ENCODE measurements at places on chromosomes 12 and 14. TPM values are rescaled to one million over a fixed set of nuclear protein-coding genes. Genes with fewer than 3 reads are reported as not detected.

- H3K27me3 ChIP-seq: peaks cover 6% of the 10 kb centered on the region
- H3K4me3 ChIP-seq: no peak overlapping the region
- H3K27ac ChIP-seq: no peak overlapping the region
- no peaks in the 10 kb centered on the region for H3K4me1 ChIP-seq
- DNase-seq: no peak
Observed at GRCh38 chr12:41452838-41453407, 264.8 kb downstream of the PDZRN4 start.

- H3K27ac ChIP-seq: no peak overlapping the region
- no peak overlapping the region for H3K4me3 ChIP-seq
- H3K36me3 ChIP-seq: no peaks in the 10 kb centered on the region
- H3K4me1 ChIP-seq: peaks cover 14% of the 10 kb centered on the region
- H3K27me3 ChIP-seq: no peaks in the 10 kb centered on the region
- DNase-seq: peak; percentile 54
Observed at GRCh38 chr14:33393231-33393894, 454.7 kb downstream of the NPAS3 start.

Gene CCDC196
- not detected for total RNA-seq

DNA sequence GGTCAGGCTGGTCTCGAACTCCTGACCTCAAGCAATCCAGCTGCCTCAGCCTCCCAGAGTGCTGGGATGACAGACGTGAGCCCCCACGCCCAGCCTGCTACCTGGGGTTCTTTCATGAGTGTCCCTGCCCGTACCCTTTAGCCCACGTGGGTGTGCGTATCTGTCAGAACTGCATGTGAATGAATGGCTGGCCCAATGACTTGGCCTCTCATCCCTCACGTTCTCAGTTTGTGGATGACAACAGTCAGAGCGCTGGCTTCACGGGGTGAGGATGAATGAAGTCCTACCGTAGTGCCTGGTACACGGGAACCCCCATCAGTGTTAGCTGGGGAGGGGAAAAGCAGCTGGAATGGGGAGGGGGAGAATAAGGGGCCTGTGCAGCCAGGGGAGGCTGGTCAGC lies 16.1 kb upstream of the ZDHHC22 start:
- H3K27me3 ChIP-seq: peaks cover 26% of the 10 kb centered on the region
- no peak for DNase-seq
- no peak overlapping the region for H3K27ac ChIP-seq
- no peak overlapping the region for H3K4me3 ChIP-seq
- peaks cover 13% of the 10 kb centered on the region for H3K4me1 ChIP-seq

Gene KLHL33
- 0.17 TPM for total RNA-seq

DNA sequence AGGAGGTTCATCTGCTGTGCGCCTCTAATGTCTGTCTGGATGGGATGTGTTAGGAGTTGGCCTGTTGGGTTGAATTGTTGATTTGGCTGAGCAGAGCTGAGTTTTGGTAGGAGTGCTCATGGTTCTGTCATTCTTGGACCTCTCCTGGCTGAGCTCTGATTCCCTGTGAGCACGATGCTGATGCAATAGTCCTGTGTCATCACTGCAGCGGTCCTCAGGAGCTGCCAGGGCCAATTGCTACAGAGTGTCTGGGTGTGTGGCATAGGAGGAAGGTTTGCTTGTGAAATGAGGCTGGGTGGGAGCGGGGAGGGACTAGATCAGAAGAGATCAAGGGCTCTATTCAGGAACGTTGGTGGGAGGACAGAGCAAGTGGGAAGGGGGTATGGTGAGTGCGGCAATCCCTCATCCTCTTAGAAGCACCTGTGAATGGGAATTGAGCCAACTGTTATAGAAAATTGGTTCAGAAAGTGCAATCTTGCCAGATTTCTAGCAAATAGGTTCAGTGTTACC lies 21.2 kb downstream of the PEX5 start:
- no peaks in the 10 kb centered on the region for H3K27me3 ChIP-seq
- peaks cover 30% of the 10 kb centered on the region for H3K36me3 ChIP-seq
- no peaks in the 10 kb centered on the region for H3K4me1 ChIP-seq
- no peak for DNase-seq

Gene SLC17A8
- not detected for total RNA-seq

DNA sequence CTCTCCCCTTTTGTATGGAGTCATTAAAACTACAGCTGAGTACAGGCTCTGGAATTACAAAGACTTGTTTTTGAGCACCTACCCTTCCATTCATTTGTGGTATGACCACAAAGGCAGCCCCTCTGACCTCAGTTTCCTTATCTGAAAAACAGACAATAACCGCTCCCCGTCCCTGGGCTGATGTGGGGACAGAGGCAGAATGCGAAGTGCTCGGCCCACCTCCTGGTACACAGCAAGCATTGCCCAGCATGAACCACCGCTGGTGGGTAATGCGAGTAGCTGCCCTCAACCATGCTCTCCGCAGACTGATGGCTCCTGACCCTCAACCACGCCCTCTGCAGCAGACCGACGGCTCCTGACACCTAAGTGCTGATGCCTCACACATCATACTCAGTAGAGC lies 22.4 kb downstream of the P2RX2 start:
- peaks cover 42% of the 10 kb centered on the region for H3K36me3 ChIP-seq
- DNase-seq: no peak
- H3K27me3 ChIP-seq: no peaks in the 10 kb centered on the region
- H3K27ac ChIP-seq: no peak overlapping the region
- H3K4me3 ChIP-seq: no peak overlapping the region

Gene COX8C
- total RNA-seq: not detected

DNA sequence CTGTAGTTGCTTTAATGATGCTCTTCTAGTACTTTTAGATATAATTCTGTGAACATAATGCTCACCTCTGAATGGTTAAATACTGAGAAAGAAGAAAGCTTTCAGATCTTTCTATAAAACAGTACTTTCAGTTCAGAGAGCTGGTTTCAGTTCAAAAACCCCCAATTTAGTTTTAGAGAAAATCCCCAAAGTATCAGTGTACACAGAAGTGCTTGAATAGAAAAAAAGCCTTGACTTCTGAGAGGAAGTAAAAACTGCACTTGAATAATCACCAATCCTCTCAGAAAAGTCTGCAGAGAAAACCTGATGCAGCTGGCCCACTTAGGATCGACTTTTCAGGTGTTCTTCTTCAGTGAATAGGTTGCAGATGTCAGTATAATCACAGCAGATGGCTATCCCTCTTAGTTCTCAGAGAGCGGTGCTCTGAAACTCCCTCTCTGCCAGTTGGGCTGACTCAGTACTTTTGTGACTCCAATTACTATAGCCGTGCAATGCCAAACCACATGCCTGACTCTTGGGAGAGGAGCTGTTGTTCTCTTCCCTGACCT lies 616.3 kb downstream of the LRFN5 start:
- H3K4me3 ChIP-seq: no peak overlapping the region
- peaks cover 27% of the 10 kb centered on the region for H3K4me1 ChIP-seq
- H3K27me3 ChIP-seq: no peaks in the 10 kb centered on the region

GRCh38 chr12:54463034-54463433 lies 10.4 kb downstream of the GTSF1 start:
- no peak overlapping the region for H3K27ac ChIP-seq
- H3K4me1 ChIP-seq: no peaks in the 10 kb centered on the region
- H3K27me3 ChIP-seq: peaks cover 81% of the 10 kb centered on the region
- DNase-seq: peak; percentile 46
- no peaks in the 10 kb centered on the region for H3K36me3 ChIP-seq

DNA sequence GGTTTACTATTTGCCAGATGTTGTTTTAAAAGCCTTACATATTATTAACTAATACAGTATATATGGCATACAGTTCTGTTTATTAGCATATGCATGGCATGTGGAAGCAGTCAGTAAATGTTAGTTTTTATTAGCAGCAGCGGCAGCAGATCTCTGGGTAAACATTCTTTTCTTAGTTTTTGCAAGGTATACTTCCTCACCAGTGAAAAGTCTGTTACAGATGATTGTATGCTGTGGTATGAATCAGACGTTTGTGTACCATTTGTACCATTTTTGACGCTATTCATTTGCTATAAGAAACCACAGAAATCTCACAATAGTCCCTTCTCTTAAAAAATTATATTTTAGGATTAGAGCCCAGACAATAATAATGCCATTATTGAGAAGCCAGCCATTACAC lies 17.8 kb downstream of the STK38L start:
- H3K4me3 ChIP-seq: peak overlapping the region; percentile 1
- no peaks in the 10 kb centered on the region for H3K27me3 ChIP-seq
- H3K4me1 ChIP-seq: peaks cover 25% of the 10 kb centered on the region
- H3K27ac ChIP-seq: peak overlapping the region; percentile 48

Gene ACSM4
- not detected for total RNA-seq

Data from PC-3 (cell line).